ENCODE measurements at places on chromosomes 5 and 9.

DNA sequence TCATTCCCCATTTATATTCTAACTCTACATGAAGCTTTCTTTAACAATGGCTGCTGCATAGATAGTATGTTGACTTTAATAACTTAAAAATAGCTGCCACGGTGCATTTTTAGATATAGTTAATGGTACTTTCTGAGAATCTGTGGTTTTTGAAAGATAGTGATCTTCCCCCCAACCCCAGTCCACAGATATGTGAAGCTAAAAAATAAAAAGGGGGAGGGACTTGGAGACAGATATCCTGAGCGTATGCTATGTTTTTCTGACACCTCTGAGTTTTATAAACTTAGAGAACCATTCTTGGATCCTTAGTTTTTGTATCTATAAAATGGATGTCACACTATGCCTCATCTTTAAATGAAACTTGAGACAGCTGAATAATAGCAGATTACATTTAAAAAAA lies 120.5 kb downstream of the SNX18 start:
- no peak for DNase-seq

DNA sequence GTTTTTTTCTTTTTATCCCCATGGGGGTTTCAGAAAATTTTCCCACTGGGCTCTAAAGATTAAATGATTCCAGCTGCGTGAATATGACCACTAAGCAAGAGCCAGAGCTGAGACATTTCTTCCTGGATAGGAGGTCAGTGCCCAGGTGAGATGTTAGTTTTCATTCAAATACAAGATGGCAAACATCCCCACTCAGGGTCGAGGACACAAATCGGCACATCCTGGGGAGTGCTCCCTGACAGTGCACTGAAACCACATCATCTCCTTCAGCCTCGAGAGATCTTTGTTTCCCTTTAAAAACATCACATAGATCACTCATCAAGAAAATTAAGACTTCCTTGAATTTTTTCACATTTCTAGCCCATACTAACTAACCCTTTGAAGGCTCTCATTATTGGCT lies 273.2 kb upstream of the PANK3 start:
- no peak for DNase-seq

DNA sequence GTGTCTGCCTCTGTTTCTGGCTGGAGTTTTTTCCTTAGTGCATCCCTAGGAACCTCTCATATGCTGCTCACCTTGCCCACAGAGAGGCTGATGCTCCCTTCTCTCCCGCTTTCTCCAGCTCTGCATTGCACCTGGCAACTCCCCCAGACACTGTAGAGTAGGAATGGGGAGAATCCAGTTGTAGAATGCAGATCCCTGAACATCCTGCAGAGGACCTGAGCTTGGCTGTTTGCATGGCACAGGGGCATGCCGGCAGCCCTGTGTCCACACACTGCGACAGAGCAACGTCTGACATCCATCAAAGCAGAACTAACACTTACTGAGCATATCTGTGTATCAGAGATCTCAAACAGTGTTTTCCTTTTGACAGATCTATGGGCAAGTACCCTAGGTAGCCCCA lies 19.9 kb downstream of the IDNK start:
- no peak for DNase-seq

- DNase-seq, result no peak
Observed at GRCh38 chr9:134439368-134439784, 113.1 kb downstream of the RXRA start.

GRCh38 chr9:18393340-18394130 lies 80.4 kb upstream of the ADAMTSL1 start:
- DNase-seq, result peak; percentile 96

DNA sequence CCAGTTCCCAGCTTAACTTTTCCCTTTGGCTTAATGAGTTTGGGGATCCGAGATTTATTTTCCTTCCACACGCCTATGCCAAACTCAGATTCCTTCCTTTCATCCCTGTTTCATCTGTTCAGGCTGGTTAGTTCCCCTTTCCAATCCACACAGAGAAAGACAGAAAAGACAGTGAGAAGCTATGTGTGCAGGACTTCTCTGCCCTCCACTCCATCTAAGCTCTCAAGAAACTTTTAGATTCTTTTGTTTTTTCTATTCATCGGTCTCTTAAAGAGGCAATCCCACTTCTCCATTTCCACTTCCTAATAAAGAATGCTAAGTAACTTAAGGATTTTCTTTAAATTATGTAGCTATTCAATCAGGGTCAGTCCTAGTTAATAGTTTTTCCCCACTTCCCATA lies 11.2 kb downstream of the ITGA1 start:
- no peak for DNase-seq

- no peak for DNase-seq
Observed at GRCh38 chr5:71738662-71739361, 19.7 kb downstream of the CARTPT start.

DNA sequence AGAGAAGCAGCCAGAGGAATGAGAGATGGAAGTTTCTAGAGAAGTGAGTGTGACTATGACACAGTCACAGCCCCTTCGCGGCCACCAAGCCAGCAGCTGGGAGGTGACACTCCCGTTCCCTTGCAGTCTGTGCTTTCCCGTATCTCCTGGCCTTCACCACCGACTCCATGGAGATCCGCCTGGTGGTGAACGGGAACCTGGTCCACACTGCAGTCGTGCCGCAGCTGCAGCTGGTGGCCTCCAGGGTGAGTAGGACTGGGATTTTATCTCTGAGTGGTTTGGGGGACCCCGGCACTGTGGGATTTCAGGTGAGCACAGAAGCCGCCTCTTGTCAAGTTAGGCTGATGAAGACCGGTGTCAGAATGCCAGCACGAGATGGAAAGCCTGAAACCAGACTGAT lies 12.1 kb upstream of the SLC2A8 start:
- no peak for DNase-seq

- no peak for DNase-seq
Observed at GRCh38 chr5:175344331-175345195, 99.4 kb downstream of the DRD1 start.

DNA sequence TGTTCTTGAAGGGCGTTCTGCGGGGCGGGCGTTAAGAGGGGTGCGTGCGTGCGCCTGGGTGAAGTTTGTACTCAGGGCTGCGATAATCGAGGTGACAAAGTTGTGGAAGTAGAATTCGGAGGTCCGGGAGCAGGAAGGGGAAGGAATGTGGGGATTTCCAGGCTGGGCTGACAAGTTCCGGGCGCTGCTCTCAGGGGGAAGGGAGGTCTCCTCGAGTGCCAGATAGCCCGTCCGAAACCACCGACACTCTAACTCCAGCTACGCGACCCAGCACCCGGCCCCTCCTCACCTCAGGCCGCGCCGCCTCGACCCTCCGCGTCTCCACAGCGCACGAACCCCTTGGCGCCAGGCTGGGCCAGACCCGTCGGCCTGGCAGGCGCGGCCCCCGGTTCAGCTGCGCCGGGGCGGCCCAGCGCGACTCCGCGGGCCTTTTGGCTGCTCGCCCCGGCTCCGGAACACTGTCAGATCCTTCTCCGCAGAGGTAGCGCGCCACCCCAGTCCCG lies at the start of gene IL6ST:
Gene IL6ST, minus strand, starts transcription at position 469 of the 503 bp plus-strand sequence. CDS start 18,685 bp downstream, outside the sequence.
- DNase-seq, result no peak

GRCh38 chr5:79130781-79131180 lies 19.2 kb downstream of the BHMT start:
- no peak for DNase-seq

- no peak for DNase-seq
Observed at GRCh38 chr5:142841511-142842265, 71.5 kb downstream of the ARHGAP26 start.

DNA sequence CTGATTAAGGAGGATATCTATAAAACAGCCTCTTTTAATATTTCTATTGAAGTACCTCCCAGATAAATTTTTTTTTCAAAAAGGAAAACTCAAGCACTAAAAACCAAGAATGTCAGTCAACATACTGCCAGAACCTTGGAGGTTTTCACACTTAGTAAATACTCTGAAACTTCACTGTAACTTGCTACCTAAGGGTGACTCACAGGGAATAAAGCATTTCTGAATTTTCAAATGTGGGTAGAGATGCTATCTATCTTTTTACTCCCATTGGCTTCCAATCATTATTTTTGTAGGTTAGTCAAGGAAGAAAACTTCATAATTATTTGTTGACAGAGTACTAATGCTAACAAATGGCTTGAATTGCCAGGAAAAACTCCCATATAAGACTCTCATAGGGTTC lies 46.1 kb downstream of the SLC25A46 start:
- DNase-seq, result no peak

GRCh38 chr5:128199611-128200010 lies 116.0 kb downstream of the SLC12A2 start:
- no peak for DNase-seq

DNA sequence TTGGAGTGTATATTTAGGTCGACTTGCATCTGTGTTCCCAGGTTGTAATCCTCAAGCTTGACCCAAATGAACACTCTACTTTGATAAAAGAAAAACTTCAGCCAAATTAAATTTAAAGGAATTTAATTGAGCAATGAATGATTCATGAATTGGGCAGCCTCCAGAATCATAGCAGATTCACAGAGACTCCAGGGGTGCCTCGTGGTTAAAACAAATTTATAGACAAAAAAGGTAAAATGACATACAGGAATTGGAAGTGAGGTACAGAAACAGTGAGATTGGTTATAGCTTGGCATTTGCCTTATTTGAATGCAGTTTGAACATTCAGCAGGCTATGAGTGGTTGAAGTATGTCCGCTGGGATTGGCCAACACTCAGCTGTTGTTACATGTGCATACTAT lies 21.6 kb upstream of the SPATA31D4 start:
- DNase-seq, result no peak

GRCh38 chr5:122126177-122126755 lies 3.1 kb upstream of the ZNF474 start:
- no peak for DNase-seq

GRCh38 chr5:11222169-11222568 lies 461.1 kb upstream of the DAP start:
- DNase-seq, result no peak
